Inflammatory macrophage (primary cell): ENCODE measurements at places on chromosomes 5 and 9.

GRCh38 chr5:168152660-168153059 is 138.8 kb upstream of the WWC1 start:
- no peak for DNase-seq

DNA sequence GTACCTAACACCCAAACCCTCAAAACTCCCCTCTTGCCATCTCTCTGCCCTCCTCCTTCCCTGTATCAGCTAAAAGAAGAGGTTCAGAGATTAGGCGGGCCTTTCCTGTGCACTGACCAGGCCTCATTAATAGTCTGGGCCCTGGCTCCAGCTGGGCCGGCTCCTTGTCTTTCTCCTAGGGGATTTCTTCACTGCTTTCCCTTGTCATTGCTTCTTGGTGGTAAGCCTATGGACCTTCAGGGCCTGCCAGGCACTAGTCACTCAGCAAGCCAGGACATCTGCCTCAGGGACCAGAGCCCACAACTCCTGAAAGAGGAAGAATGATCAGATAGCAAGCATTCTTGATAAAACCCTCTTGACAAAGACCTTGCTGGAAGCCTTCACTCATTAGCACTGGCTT is 50.9 kb downstream of the MRRF start:
- no peak for DNase-seq

- DNase-seq, result peak; percentile 41
Observed at GRCh38 chr5:150487199-150488061, 20.5 kb upstream of the NDST1 start.

DNA sequence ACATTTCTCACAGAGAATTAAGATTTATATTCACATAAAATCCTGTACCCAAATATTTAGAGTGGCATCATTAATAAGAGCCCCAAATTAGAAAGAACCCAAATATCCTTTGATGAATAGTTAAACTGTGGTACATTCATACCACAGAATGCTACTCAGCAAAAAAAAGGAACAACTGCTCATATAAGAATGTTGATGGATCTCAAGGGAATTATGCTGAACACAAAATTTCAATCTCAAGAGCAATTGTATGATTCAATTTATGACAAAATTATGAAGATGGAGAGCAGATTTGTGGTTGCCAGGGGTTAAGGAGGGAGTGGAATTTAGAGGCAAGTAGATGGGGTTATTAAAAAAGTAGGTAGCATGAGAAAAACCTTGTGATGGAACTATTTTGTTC is 4.5 kb upstream of the PAIP1 start:
- no peak for DNase-seq

GRCh38 chr5:103918668-103919367 is 356.2 kb upstream of the NUDT12 start:
- DNase-seq, result no peak

DNA sequence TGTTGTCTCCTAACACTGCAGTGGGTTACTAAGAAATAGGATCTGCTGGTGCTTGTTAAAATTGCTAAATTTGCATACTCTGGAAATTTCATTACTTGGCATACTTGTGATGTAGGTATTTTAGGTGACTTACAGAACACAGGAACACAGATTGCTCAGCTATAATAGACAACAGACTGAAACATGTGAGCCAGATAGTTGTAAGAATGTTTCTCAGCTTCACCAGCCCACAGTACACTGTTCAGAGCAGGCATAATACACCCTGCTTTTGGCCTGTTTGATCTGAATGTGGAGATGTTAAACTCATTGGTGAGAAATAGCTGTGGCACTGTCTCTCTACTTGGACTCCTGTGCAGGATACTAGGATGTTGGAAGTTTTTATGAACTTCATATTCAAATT is 275.7 kb downstream of the CSNK1G3 start:
- no peak for DNase-seq

- DNase-seq, result no peak
Observed at GRCh38 chr5:1139331-1140170, 27.7 kb upstream of the SLC12A7 start.

DNA sequence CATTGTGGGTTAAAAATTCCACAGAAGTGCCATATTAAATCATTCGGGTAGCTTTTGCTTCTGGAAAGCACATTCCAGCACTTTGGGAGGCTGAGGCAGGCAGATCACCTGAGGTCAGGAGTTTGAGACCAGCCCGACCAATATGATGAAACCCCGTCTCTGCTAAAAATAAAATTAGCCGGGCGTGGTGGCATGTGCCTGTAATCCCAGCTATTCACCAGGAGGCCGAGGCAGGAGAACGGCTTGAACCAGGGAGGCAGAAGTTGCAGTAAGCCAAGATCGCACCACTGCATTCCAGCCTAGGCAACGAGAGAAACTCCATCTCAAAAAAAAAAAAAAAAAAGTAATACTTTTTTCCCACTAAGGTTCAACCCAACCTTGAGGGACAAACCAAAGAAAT is 189.8 kb downstream of the TSSK1B start:
- no peak for DNase-seq

DNA sequence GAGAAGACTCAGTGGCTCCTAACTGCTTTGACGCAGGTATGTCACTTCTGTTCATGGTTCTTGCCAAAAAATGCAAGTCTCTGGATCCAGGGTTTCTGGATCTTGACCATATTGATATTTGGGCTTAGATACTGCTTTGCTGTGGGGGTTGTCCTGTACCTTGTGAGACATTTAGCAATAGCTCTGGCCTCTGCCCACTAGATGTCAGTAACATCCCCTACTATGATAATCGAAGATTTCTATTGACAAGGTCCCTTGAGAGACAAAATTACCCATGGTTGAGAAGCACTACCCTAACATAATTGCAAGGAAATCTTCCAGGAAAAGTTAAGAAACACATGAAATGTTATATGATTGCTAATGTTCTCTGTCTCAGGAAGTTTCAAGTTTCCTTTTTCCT is 285.4 kb downstream of the TMEM232 start:
- no peak for DNase-seq

DNA sequence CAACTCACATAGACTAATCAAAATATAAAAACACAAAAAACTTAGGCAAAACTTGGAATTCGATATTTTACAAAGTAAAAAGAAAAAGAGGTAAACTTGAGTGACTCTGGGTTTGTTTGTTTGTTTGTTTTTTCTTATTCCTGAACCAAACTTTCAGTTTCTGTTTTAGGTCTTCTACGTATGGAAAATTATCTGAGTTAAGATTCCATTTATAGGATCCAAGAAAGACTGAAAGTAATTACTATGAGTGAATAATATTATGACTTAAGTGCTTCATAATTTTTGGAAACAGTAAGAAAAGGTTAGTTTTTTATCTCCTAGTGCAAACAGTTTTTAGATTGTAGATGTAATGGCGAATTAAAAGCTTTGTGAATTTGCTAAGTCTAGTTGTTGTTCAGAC is 13.2 kb downstream of the ST8SIA4 start:
- DNase-seq, result no peak

- DNase-seq, result no peak
Observed at GRCh38 chr5:154369682-154370081, 76.1 kb upstream of the SAP30L start.

GRCh38 chr5:58211441-58211840 is 248.4 kb downstream of the PLK2 start:
- no peak for DNase-seq

DNA sequence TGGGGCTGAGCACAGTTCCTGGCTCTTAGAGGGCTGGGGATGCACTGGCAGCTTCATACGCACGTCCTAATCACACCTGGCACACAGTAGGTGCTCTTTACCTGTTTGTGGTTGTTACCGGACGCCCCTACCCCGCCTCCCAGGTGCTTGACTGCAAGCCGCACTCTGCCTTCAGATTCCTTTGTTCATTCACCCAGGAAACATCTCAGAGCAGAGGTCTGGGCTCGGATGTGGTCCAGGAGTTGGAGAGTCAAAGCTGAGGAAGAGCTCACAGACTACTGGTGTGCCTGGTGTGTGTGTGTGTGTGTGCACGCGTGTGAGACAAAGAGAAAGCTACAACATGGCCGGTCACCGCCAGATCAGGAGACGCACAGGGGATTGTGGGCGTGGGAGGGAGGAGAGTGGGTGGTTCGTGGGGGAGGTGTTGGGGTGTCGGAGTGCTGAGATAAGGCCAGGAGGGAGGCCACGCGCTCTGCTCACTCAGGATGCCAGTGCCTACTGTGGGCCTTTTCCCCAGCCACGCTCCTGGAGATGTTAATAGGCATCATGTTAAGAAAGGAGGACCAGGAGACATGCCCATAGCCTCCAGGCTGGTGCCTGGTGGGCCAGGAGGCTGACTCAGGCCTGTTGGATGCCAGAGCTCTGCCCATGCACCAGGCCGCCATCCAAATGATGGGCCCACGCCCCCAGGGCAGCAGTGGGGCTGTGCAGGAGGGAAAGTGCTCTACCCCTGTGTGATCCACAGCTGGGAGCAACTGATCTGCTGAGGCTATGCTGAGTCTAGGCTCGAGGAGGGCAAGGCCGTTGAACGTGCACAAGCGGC is 39.9 kb downstream of the CRB2 start:
- DNase-seq, result no peak

- no peak for DNase-seq
Observed at GRCh38 chr9:2023042-2023441, 7.9 kb downstream of the SMARCA2 start.

GRCh38 chr9:89543111-89543510 is 45.2 kb upstream of the SEMA4D start:
- no peak for DNase-seq

- no peak for DNase-seq
Observed at GRCh38 chr5:80054682-80055081, 19.5 kb downstream of the THBS4 start.

DNA sequence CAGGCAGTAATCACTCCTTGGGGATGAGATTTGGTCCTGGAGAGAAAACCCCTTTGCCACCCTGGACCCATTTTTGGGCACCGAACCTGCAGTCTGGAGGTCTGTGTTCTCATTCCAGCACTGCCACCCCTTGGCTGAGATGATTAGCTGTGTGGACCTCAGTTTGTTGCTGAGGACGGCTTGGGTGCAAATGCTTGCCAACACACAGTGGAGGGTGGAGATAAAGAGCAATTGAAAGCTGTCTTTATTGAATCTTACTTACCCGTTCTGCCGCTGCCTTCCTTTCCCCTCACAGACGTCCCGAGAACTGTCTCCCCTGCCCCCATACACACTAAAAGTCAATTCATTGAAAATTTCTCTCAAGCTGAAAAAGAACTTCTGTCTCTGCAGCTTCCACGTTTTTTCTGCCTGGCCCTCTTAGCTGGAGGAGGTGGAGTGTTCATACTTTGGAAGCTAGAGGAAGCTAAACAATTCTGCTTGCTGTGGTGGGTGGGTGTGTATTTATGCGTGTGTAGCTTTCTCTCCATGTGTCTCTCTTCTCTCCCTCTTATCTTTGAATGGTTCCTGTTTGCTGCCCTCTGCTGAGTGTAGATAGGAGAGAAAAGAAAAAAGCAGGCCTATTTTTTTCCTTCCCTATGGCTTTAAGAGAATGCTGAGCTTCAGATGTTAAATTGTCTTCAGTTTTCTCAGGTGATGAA is 6.6 kb downstream of the GALNT10 start:
- DNase-seq, result peak; percentile 28

DNA sequence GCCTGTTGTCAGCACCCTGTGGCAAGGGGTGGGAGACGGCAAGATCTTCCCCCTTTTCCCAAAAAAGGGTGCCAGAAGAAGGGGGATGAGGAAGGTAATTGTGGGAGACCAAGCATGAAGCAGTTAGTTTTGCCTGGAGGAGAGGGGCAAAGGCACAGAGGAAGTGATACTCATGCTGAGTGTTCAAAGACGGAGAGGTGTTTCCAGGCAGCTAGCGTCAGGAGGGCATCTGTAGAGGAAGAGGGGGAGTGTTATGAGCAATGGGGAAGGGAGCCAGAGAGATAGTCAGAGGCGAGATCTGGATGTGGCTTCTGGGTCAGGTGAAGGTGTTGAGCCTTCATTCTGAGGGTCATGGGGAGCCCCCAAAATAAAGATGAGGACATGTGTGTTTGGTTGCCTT is 26.9 kb upstream of the ADAM19 start:
- peak; percentile 24 for DNase-seq

DNA sequence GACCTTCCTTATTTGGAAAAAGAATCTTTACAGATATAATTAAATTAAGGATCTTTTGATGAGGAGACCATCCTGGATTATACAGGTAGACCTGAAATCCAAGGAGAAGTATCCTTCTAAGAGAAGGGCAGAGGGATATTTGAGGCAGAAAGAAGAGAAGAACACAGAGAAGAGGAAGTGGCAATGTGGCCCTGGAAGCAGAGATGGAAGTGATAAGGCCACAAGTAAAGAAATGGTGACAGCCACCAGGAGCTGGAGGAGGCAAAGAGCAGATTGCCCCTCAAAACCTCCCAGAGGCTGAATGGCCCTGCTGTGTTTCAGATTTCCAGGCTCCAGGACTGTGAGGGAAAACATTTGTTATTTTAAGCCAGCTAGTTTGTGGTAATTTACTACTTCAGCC is 93.0 kb upstream of the ANKRD55 start:
- no peak for DNase-seq

DNA sequence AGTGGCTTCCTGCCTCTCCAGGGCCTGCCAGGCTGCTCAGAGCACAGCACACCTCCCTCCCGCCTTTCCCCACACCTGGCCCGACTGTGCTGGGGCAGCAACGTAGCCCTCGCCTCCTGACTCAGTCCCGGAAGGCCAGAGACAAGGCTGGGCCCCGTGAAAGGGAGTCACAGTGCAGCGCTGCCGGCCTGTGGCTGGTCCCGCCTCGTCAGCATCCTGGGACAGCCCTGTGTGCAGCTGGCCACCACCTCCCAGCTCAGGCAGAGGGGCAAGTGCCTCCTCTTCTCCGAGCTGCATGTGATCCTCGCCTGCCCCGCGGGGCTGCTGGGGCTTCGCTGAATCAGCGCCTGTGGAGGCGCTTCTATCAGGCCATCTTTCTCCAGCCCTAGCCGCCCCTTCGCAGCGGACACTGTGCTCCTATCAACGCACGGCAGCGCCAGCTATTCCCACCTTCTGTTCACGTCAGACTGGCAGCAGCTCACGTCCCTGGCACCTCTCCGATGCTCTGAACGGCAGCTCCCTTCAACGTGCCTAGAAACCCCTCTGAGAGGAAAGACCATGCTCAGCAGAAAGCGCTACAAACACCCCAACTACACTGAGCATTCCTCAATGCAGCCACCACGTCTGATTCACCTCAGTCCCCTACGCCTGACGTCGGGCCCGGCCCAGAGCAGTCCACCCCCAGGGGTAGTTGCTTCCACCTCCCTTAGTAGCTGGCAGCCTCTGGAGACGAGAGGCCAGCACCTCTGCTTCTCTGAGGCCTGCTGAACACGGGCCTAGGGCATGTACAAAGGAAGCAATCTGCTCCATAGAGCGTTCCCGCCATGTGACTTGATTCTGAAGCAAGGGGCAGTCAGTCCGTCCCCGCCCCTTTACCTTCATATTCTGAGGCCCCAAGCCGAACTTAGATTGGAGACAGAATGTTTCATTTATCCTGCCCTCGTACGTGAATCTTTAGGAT is 78.8 kb downstream of the GPR21 start:
- no peak for DNase-seq
